GM12878 (cell line): ENCODE measurements at places on chromosomes 16 and 17. TPM values are rescaled to one million over a fixed set of nuclear protein-coding genes. Genes with fewer than 3 reads are reported as not detected.

The GNG13 gene
- polyA plus RNA-seq: not detected in 2 replicates

The SEPTIN12 gene
- polyA plus RNA-seq: not detected in 2 replicates

The TEDC2 gene
- polyA plus RNA-seq: 40.4 and 42.0 TPM in 2 replicates

The CCL8 gene
- polyA plus RNA-seq: not detected in 2 replicates

The FOXJ1 gene
- polyA plus RNA-seq: not detected in 2 replicates

GRCh38 chr16:35532576-35532975 lies 2073.2 kb downstream of the TP53TG3F start:
- no peak overlapping the region for H3K4me3 ChIP-seq
- H3K36me3 ChIP-seq: no peaks in the 10 kb centered on the region
- H3K27ac ChIP-seq: no peak overlapping the region
- no peak for DNase-seq

DNA sequence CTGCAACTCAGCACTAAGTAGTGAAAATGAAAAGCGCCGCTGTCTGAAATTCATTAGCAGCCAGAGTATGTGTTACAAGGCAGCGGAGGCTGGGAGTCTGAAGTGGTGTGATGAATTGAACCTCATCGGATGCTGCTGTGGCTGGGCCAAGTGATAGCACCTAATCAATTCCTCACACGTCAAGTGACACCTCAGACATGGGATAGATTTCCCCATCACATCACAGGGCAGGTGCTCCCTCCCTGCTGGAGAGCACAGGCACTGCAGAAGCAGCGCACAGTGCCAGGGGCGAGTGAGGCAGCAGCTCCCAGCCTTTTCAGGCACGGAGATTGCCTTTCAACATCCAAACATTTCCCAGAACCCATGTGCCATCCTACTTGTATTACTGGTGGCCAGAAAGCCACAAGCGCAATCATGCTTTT lies 32.2 kb downstream of the DRC3 start:
- no peak overlapping the region for H3K27ac ChIP-seq
- no peak for DNase-seq
- no peaks in the 10 kb centered on the region for H3K36me3 ChIP-seq
- no peaks in the 10 kb centered on the region for H3K27me3 ChIP-seq

- DNase-seq: no peak
- no peak overlapping the region for H3K4me3 ChIP-seq
- H3K36me3 ChIP-seq: peaks cover 26% of the 10 kb centered on the region
- H3K27ac ChIP-seq: no peak overlapping the region
- no peaks in the 10 kb centered on the region for H3K27me3 ChIP-seq
Measured at GRCh38 chr17:81573794-81574642, 21.9 kb upstream of the FAAP100 start.

- no peak overlapping the region for H3K4me3 ChIP-seq
- peaks cover 10% of the 10 kb centered on the region for H3K27me3 ChIP-seq
- H3K27ac ChIP-seq: no peak overlapping the region
- no peak for DNase-seq
- H3K36me3 ChIP-seq: no peaks in the 10 kb centered on the region
Measured at GRCh38 chr16:79599256-79599836, 1.2 kb downstream of the MAF start.

GRCh38 chr17:79055197-79055596 lies 19.4 kb upstream of the ENGASE start:
- no peaks in the 10 kb centered on the region for H3K36me3 ChIP-seq
- H3K4me1 ChIP-seq: no peaks in the 10 kb centered on the region; the same call in 1 of the 2 replicates
- no peak overlapping the region for H3K4me3 ChIP-seq
- no peaks in the 10 kb centered on the region for H3K27me3 ChIP-seq
- DNase-seq: no peak
